Kidney (tissue), 22 donors: ENCODE measurements at places on chromosomes 16 and 17.

DNA sequence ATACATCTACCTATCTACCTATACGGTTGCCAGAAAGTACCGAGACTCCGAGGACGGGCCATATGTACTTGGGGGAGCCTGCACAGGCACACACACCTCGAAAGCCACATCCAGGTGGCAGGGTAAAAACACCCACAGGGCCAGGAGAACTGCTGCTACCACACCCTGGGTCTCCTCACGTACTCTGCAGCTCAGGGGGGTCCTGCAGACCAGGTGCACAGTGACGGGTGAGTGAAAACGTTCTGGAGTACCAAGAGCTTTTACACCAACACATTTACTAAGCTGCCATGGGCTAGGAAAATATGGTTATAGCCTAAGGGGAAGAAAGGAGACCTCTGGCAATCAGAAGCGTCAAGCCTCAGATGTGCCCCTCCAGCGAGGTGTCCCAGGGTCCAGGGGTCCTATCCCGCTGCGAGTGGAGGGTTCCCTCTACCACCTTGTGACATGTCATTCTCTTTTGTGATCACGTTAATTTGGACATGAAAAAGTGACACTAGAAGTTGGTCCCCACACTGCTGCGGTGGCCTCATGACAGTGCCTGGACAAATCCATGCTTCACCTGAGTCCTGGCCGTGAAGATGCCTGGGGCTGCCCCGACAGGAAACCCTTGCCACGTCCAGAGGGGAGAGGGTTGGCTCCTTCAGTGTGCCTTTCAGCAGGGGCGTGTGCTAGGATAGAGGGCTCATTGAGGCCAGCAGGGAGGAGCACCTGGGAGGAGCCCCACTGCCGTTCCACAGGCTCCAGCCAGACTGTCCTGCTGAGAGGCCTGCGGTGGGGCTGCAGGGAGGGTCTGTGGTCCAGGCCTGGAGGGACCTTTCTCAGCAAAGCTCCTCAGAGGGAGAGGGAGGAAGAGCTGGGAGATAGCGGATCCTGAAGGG lies 1.8 kb downstream of the CANT1 start:
- DNase-seq = no peak

- peak; percentile 64 for DNase-seq
These were observed 6.5 kb upstream of the BAHCC1 start for GRCh38 chr17:81388612-81389367.

DNA sequence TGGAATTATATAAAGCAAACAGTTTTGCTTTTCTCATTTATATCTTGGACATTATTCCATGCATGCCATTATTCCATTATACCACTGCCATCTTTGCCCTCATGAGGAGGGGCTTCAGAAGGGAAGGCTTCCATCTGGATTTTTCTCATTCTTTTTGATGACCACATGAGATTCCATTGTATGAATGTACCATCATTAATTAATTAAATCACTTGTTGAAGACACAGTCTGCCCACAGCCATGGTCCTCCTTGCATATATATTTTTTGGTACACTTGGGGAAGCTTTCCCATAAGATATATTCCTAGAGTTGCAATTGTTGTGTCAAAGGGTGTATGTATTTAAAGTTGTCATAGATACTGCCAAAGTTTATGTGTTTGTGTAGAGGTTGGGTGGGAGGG lies 7.1 kb downstream of the ARL4D start:
- no peak for DNase-seq

- peak; percentile 83 for DNase-seq
These were observed 8.3 kb upstream of the ZNF750 start for GRCh38 chr17:82848022-82848592.
